Stimulated activated CD4-positive, alpha-beta T cell treated with anti-CD3 and anti-CD28 coated beads, Interleukin-2, amount 100 ng/mL, for 48 hours (primary cell): ENCODE measurements at places on chromosomes 3 and 15.

GRCh38 chr3:113450911-113451310, 9.6 kb upstream of the CFAP44 start:
- no peak for DNase-seq

DNA sequence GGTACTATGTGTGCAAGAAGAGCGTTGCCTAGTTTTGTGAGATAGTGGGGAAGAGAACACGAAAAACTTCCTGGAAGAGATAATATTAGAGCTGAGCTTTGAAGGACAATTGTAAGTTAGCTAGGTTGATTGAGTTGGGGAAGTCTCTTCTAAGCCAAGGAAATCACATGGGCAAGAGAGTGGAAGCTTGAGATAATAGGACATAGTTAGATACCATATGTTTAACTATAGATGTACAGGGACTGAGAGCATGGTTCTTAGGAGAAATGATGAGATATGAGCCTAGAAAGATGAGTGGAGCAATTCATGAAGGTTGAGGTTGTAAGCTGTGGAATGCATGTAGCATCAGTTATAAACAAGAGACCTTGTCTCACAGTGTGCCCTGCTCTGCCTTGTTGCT, 30.1 kb upstream of the AQP9 start:
- no peak for DNase-seq

DNA sequence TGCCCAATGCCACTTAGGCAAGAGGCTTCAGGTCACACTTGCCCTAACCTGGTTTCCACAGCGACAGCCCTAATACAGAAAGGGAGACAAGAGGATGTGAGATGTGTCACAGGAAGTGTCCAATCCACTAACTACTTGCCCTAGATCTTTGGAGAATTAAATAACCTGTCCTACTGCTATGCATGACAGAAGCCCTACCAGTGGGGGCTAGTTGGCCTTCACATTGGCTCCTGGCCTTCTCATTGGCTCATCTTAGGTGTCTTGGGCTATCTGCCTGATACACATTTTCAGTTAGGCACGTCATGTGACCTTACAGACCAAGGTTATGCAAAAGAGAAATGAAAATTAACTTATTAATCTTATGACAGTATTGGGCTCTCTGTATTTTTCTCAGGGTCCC, 449.9 kb downstream of the FHIT start:
- no peak for DNase-seq

- no peak for DNase-seq
Measured at GRCh38 chr3:194035406-194036138, 100.4 kb upstream of the HES1 start.
